ENCODE measurements at places on chromosomes 12 and 14. TPM values are rescaled to one million over a fixed set of nuclear protein-coding genes. Genes with fewer than 3 reads are reported as not detected.

DNA sequence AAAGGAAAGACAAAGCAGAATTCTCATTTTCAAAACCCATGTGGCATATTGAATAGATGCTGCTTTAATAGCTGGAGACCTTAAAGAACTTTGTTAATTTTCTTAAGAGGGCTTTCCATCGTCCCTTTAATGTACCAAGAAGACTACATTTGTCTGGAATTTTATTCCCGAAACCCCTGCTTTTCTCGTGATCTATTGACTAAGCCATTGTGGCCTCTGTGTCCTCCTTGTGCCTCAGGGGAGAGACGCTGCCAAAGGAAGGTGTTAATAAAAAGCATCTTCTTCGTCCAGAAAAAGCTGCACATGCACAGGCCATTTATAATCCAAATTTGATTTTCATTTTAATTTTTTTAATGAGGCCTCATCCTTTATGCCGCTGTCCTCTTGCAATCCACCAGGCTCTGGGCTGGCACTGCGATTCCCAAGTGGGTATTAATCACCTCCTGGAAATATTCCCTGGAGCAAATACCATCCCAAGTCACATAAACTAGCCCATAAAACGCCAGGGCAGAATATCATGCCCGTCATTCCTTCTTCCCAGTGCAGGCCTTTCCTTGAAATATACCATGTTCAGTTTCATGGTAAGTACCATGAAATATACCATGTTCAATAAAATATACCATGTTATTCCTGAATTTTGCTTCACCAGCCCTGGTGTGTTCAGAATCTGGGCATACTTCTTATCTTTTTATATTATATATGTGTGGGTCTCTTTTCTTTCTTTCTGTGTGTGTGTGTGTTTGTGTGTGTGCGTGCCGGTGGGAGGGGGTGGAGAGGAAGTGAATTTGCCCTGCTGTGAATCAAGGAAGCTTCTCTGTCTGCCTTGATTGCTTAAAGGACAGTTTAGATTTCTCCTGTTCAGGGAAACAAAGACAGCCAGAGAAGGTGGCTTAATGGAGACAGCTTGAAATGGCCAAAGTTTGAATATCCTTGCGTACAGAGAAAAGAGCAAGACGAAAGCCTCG is 147.6 kb downstream of the PHETA1 start:
- DNase-seq = peak; percentile 8

PPTC7 gene
- 5.2 TPM for total RNA-seq

MYRFL gene
- not detected for total RNA-seq

DDN gene
- not detected for total RNA-seq

GRCh38 chr12:127340381-127340780 is 926.6 kb upstream of the TMEM132C start:
- no peak for DNase-seq

DACT1 gene
- total RNA-seq = 10.0 TPM

DPY19L2 gene
- total RNA-seq = 3.7 TPM

- peak; percentile 91 for DNase-seq
These were observed 8.3 kb upstream of the GOLGA5 start for GRCh38 chr14:92785667-92786426.

DNA sequence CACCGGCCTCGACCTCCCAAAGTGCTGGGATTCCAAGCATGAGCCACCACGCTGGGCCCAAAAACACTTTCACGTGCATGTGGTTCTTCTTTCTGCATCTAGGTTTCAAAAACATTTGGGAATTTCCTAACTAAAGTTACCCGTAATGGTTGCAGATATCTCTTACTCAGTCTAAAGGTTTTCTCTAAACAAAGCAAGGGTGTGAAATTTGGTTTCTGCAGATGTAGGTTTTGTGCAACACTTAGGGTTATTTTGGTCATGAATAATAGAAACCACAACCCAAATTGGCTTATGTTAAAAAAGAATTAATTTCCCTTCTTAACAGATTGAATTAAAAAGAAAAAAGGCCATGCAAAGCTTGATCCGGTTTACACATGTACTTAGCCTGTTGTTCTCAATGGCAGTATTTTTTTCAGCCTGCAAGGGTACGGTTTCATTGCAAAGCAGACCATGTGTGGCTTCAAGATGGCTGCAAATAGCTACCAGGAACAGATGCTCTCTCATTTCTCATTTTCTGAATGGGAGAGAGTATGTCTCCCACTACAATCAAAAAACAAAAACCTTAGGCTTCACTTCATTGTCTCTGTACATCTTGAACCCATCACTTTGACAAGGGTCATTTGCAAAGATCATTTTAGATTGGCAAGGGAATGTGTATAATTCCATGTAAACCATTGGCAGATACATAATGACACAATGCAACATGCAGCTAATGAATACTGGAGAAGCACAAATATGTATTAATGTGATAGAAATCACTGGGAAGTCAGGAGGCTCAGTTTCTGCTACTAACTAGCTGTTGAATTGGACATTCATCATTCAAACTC is 491.2 kb upstream of the FLRT2 start:
- no peak for DNase-seq

GRCh38 chr14:54776361-54777001 is 126.1 kb downstream of the GCH1 start:
- DNase-seq = peak; percentile 89

- DNase-seq = no peak
These were observed 13.1 kb downstream of the DDX54 start for GRCh38 chr12:113172185-113172584.

- DNase-seq = peak; percentile 38
These were observed 109.7 kb downstream of the CRADD start for GRCh38 chr12:93786656-93787397.

Measured in M059J (cell line).